Fibroblast of skin of right biceps (primary cell): ENCODE measurements at places on chromosomes 1 and 21.

GRCh38 chr1:23020706-23021405 is 1.6 kb downstream of the KDM1A start:
- no peak for DNase-seq

DNA sequence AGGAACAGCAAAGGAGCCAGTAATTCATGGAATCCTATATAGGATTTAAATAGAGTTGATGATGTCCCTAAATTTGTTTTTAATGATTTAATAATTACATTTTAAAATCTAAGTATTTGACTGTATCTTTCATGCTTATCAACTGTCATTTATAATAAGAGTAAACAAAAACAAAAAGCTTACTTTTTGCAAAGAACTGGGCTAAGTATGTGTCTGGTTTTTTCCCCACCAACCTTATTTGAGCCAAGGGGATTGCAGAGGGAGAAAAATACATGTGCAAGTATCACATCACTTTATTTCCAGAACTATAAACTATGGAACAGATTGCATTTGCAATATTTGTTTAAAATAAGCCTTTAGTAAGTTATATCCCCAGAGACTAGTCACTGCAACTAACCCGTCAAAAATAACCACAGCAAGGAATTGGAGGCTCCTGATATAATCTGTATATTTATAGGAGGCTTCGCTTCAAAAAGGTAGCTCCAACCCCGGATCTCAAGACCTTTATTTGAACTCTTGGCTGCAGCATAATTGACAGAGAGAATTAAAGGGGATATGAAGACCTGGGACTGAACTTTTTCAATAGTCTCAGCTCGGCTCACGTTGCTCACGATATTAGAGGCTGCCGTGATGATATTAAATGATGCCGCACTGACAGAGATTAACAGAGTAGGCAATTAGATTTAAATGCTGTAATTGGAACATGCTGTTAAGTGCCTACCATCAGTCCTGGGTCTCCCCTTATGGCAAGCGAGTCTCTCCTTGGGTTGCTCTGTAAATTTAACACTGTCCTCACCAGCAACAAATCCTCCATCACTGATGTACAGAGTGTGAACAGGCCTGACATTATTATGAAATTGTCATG is 329.1 kb upstream of the NFIA start:
- DNase-seq, result no peak

DNA sequence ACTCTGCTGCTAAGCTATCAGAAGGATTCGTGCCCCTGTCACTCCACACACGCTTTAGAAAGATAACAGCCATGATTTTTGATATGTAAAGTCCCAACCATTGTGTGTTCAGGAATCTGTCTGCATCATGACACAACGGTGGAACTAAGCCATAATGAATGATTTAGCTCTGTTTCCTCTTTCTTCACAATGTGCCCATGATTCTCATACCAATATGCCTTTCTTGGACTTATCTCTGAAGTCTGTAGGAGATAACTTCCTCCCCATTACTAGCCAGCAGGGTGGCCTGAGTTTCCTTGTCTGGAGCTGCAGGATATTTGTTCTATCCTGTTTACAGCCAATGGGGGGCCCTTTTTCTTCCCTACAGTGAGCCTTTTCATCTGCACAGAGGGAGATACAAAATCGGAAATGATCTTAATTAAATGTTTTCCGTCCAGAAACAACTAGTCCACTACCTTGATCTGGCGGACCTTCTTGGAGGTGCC is 511.7 kb downstream of the USP25 start:
- DNase-seq, result peak; percentile 7

DNA sequence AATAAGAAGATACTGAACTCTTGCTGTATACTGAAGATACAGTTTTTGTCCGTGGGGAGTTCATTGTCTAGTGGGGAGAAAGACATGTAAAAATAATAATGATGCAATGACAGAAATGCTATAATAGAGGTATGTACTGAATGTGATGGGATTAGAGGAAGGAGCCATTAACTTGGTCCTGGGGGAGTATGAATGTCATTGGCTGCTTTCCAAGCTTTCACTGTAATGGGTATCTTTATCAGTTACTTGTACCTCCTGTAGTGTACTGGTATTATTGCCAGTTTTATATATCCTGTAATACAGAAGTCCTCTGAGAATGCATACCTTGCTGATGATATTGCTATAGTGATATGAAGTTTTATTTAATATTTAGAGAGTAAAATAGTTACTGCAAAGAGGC is 7.4 kb downstream of the BTBD8 start:
- DNase-seq, result peak; percentile 34

DNA sequence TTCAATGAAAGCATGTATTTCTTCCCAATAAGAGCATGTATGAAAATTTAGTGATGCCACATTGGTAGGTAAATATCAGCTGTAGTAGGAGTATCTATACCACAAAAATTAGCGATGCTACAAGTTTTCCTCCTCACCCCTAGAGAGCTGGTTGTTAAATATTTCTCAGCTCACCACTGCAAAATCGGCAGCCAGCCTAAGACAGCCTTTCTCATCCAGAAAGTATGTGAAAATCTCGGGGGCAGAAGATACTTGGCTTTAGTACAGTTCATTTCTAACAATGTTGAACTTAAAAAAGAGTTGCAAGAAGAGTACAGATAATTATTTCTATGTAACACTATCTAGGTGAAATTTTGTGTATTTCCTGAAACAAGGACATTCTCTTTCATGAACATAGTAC is 235.4 kb downstream of the TPR start:
- DNase-seq, result peak; percentile 77

- DNase-seq, result peak; percentile 86
These were observed 30.0 kb downstream of the TMPRSS15 start for GRCh38 chr21:18373606-18374005.

GRCh38 chr21:37074546-37074945 is 1.5 kb downstream of the TTC3 start:
- DNase-seq, result no peak

GRCh38 chr1:152160576-152160975 is 1.5 kb upstream of the RPTN start:
- DNase-seq, result no peak

DNA sequence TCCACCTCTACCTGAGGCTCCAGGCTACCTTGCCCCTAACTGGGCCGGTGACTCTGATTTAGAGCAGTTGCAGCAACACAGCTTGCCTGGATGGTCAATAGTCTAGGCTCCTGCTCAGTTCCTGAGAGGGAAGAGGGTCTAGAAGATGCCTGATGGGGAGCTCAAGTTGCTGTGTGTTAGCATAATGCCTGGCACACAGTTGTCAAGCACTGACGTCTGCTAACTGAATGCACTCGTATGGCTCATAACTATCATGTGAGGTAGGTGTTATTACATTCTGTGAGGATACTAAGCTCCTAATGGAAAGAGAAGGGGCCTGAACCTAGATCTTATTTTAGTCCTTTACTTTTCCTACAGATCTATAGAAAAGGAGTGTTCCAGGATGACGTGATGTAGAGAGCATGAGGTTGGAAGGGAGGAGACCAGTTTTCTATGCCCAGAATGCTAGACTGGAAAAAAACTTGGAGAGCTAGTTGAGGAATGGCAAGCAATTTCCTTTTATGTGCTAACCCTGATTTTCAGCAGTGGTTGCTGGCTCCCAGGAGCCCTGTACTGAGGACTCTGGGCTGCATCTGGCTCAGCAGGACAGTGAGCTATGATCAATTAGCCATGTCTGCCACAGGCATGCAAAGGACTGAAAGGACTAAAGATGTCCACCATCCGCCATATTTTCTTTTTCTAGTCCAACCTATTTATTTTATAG is 30.0 kb downstream of the FAM78B start:
- no peak for DNase-seq

DNA sequence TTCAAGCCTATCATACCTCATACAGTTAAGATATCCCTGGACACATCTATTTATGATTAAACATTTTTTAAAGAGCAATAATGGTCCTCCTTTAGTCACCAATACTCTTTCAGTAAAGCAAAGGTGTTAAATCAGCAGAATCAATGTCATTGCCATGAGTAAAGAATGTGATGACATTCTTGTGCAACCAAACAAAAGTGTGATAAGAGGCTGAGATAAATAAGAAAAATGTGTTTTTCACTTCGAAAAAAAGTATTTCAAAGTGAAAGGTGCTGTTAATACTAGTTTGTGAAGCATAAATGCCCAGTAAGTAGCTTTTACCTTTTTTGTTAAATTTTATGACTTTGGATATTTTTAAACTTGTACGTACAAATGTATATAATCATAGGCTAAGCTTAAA is 8.4 kb downstream of the SLC44A5 start:
- no peak for DNase-seq

DNA sequence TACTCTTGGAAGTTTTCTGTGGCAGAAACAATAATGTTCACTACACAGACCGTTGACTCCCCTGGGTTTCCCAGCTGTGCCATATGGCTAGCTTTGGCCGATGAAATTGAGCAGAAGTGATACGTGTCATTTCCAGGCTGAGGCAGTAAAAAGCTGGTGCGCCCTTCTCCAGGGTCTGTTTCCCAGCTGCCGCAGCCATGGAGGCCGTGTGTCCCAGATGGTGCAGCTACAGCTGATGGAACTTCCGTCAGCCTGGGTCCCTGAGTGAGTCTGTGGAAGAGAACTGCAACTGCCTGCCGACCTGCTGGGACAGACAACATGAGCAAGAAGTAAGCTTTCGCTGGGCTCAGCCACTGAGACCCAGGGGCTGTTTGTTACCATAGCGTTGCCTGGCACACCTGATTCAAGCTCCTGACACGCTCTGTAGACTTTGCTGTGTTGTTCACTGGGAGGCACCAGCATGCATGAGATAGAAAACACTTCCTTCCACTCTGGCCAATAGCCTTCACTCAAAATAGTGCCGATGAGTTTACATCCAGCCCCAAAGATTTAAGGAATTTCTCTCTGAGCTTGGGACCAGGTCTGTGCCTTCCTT is 116.3 kb upstream of the SLC25A33 start:
- no peak for DNase-seq

DNA sequence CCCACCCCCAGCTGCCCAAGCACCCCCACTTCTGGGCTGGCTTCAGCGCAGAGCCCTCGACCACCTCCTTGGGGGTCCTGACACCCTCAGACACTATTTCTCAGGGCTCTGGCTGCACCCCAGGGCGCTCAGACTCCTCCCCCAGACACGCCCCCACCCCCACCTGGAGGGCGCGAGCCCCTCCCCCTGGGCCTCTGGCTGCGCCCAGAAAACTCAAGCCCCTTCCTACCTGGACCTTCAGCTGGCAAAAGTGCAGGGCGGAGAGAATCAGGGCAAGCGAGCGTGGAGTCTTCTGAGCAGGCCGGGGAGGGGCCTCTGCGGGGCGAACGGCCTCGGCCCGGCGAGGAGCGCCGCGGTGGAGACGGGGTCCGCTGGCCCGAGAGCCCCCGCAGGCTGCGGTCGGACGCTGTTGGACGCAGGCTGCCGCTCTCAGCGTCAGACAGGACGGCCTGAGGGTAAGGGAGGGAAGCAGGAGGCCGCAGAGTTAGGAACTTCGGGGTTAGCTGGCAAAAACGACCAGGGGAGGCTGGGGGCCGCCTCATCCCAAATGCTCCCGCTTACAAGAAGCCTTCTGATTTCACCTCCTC is 17.4 kb upstream of the NBPF1 start:
- no peak for DNase-seq

- DNase-seq, result no peak
These were observed 1.1 kb upstream of the MAP7D1 start for GRCh38 chr1:36154765-36155407.

GRCh38 chr1:169473347-169473746 is 12.4 kb downstream of the SLC19A2 start:
- DNase-seq, result no peak

- DNase-seq, result no peak
These were observed 124.5 kb downstream of the CACHD1 start for GRCh38 chr1:64594446-64594845.
